Fibroblast of skin of left quadriceps (primary cell): ENCODE measurements at places on chromosomes 7 and 10.
A peak's percentile ranks its signal among the peaks of the same experiment; 100 is the strongest.

DNA sequence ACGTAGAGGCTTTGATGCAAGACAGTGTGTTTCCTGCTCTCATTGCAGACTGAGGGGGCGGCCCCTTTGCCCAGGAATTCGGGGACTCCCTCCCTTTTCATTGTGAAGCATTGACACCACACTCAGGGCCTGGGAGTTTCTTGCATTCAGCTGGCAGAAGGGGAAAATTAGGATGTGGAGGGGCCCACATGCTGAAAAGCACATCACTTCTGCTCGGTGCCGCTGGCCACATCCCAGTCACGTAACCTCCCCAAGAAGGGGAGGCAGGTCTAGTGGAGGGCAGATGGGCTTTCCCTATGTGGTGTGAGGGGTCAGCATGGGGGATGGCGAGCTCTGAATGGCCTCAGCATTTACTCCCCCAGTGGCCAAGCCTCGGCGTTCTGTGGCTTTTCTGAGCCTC, 47.9 kb downstream of the ADCY1 start:
- DNase-seq = no peak

GRCh38 chr7:133932591-133932990, 194.5 kb upstream of the LRGUK start:
- DNase-seq = no peak

GRCh38 chr7:48088559-48089045, 463 bp upstream of the UPP1 start:
- peak; percentile 91 for DNase-seq

DNA sequence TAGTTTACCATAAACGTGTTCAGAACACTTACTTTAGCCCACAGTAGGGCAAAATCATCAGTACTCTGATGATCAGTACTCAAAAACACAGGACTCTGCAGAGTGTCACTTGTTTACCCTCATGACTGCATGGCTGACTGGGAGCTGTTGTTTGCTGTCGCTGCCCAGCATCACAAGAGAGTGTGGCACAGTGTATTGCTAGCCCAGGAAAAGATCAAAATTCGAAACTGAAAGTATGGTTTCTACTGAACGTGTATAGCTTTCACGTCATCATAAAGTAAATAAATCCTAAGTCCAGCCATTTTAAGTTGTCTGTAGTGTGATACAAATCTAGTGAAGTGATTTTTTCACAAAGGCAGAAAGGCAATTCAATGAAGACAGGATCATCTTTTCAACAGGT, 184.6 kb downstream of the RAMP3 start:
- DNase-seq = no peak

- DNase-seq = no peak
These were observed 41.0 kb upstream of the EMX2 start for GRCh38 chr10:117501460-117502035.

GRCh38 chr10:102735065-102735562, 8.6 kb upstream of the WBP1L start:
- no peak for DNase-seq

DNA sequence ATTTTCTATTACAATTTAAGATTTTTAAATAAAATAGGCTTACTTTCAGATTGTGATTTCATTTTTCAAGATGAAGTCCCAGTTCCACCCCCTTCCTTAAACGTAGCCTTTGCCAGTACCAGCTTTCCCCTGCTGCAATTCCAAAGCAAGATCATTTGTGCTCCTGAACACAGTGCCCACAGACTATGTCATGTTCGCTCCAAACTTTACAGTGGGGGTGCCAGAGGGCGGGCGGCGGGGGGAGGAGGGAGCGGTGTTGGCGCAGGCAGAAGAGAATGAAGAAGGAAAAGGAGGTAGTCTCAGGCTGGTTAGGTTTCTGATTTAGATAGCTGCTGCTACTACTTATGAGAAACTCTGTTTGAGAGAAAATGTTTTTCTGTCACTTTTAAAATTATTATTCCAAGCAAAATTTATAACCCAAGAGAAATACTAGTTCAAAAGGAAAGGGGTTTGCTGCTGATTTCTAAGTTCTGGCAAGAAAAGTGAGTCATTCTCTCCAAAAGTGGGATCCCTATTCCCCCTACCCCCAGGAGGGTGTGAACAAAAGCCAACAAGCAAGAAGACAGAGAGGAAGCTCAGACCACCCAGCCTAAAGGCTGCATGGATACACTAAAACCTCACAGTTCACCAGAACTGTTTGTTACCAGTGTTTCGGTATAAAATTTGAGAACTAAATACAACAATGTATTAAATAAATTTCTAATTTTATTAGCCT, 109.6 kb downstream of the SRPK2 start:
- no peak for DNase-seq

- DNase-seq = no peak
These were observed 36.3 kb downstream of the GPR22 start for GRCh38 chr7:107505997-107506673.

GRCh38 chr7:19944363-19945120, 171.1 kb upstream of the TMEM196 start:
- DNase-seq = no peak

DNA sequence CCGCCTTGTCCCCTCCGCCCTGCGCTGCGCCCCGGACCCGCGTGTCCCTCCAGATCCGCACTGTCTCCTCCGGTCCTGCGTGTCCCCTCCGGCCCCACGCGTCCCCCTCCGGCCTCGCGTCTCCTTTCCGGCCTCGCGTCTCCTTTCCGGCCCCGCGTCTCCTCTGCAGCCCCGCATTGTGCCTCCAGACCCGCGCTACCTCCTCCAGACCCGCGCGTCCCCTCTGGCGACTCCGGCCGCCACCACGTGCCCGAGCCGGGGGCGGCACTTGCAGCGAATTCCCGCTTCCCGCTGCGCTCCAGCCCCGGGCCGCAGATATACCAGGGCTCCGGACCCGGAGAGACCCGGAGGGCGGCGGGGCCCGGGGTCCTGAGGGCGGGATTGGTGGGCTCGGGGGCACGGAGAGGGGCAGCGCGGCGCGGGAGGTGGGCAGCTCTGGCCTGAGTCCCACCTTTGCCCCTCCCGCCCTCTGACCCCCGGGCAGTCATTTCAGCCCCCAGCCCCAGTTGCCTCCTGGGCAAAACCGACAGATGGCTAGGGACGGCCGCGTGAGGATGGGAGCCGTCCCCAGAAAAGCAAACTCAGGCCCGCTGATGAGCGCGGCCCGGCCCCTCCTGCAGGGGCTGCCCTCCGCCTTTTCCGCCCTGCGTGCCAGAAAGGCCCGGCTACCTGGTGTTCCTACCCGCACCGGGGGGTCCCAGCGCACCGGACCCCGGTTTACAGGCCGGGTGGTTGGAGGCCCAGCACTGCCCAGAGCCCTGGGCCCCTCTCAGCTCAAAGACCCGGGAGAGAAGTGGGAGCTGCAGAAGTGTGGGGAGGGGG, 56.5 kb downstream of the RBM17 start:
- no peak for DNase-seq

DNA sequence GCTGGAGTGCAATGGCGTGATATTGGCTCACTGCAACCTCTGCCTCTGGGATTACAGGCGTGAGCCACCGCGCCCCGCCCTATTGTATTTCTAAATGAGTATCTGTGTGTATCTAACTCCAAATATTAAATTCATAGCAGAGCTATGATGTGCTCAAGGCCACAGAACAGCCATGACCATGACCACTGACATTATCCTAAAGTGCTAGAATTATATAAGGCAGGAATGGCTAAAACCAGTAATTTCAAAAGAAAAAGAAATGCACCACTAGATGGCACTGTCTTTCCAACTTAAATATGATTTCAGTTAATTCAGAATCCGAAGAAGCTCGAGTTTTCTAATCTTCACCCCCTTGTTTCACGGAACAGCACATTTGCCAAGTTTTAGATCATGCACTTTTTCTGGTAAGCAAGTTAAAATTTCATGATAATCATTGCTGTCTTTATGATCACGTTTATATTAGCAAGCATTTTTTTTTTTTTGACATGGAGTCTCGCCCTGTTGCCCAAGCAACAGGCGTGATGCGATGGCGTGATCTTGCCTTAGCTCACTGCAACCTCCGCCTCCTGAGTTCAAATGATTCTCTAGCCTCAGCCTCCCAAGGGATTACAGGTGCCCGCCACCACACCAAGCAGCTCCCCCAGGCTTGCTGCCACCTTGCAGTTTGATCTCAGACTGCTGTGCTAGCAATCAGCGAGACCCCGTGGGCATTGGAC, 65.3 kb downstream of the OR13A1 start:
- peak; percentile 15 for DNase-seq

DNA sequence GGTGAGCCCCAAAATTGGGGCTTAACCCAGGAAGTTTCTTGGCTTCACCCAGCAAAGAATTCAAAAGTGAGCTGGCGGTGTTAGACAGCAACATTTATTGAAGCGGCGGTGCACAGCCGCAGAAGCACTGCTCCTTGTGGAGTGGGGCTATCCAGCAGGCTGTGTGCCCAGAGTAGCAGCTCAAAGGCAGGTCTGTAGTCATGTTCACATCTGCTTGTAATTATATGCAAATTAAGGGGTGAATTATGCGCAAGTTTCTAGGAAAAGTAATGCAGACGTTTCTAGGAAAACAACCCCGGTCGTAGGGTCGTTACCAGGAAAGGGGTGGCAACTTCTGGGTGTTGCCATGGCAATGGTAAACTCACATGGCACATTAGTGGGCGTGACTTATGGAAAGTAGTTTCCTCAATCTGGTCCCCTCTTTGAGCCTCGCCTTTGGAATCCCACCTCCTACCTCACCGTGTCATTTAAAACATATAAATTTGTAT, 13.7 kb upstream of the KBTBD2 start:
- DNase-seq = peak; percentile 92

DNA sequence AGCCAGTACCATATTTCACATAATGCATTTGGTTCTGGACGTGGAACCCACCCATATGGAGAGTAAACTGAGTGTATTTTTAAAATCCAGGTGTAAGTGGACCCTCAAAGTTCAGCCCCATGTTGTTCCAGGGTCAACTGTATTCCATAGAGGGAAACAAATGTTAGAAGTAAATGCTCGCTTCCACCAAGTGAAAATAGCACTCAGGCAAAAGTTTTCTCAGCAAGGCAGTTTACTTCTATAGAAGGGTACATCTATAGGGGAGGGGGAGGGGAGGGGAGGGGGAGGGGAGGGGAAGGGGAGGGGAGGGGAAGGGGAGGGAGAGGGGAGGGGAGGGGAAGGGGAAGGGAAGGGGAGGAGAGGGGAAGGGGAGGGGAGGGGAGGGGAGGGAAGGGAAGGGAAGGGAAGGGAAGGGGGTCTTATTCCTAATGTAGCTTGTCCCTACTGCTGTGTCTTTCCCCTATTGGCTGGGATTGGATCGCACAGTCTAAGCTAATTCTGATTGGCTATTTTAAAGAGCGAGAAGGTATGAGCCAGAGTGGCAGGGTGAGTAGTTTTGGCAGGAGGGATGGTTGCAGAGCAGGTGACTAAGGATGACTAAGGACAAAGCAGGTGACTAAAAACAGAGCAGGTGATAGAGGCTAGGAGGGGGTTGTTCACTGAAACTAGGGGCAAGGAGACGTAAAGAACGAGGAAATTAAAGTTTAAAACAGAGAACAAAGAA, 29.1 kb downstream of the GARIN1A start:
- no peak for DNase-seq

- no peak for DNase-seq
These were observed 5.9 kb upstream of the DHX32 start for GRCh38 chr10:125886914-125887512.

GRCh38 chr7:51666266-51666665, 349.7 kb upstream of the COBL start:
- DNase-seq = no peak

GRCh38 chr7:69657331-69657730, 59.1 kb downstream of the AUTS2 start:
- no peak for DNase-seq

DNA sequence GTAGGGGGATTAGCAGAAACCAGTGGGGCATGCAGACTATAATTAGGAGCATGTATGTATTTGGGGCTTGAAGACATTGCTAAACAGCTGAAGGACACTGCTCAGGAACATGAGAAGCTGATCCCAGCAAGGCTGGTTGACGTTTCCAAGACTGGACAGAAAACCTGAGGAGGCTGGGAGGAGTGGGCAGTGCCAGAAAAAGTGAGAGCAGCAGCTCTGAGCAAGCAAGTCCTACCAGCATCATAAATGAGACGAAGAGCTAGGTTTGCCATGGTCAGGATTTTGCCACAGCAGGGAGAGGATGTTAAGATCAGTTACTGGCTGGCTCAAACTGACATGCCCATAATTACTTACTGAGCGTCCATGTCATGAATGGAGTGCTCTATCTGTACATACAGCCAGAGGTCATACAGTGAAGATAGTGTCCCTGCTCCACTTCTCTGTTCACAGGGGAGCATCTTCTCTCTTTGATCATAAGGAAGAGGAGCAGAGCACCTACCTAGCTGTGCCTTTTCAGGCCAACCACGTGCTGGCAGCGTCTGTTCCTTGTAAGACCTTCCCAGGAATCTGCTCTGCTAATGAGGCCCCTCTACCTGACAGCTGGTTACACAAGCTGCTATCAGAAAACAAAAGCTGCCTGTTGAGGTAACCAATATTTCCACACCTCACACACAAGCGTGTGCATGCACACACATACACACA, 44.7 kb downstream of the PDE1C start:
- no peak for DNase-seq

DNA sequence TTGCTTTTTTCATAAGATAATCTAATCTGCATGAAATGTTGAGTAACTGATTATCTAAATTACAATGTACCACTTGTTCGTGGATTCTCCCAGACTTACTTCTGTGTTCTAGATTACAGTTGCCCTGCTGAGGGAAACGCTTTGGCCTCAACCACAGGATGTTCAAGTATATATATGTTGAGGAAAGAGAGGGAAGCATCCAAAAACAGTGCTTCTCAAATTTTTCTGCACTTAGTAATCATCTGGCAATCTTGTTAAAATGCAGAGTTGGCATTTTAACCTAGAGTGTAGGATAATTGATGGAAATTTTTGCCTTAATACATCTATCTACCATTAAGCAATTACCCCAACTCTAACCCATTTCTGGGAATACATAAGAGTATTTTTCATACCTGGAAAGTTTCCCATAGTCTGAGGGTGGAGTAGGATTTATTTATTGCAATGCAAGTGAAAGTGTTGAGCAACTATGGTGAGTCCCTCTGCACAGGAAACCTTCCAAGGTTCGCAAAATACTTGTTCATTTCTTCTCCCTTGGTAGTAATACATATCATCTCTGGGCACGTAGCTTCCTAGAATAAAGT, 59.6 kb upstream of the C1GALT1 start:
- DNase-seq = peak; percentile 59

- no peak for DNase-seq
These were observed 78.1 kb upstream of the RET start for GRCh38 chr10:42998481-42999384.

- DNase-seq = no peak
These were observed 3.0 kb upstream of the BUB3 start for GRCh38 chr10:123150986-123151736.
